ENCODE measurements at places on chromosomes 4 and X.

GRCh38 chrX:50202539-50202938, 1.7 kb upstream of the AKAP4 start:
- DNase-seq: no peak

- DNase-seq: no peak
Measured at GRCh38 chr4:107058828-107059227, 22.7 kb upstream of the DKK2 start.

- no peak for DNase-seq
Measured at GRCh38 chrX:140508958-140509357, 4.1 kb upstream of the SOX3 start.

DNA sequence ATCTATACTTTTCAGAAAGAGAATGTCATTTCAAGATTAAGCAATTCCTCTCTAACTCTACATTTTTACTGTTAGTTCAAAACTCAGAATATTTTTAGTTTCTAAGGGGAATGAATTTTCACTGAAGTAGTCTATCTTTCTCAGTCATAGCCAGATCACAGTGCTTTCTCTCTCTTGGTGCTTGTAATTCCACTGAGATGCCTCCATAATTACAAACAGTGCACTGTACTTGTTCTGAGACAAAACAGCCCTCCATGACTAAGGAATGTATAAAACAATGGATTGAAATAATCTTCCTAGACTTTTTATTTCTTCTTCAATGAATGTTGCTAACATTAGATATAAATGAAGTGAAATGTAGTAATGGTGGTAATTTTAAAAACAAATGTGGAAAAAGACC, 603.2 kb upstream of the FAM241A start:
- DNase-seq: no peak

DNA sequence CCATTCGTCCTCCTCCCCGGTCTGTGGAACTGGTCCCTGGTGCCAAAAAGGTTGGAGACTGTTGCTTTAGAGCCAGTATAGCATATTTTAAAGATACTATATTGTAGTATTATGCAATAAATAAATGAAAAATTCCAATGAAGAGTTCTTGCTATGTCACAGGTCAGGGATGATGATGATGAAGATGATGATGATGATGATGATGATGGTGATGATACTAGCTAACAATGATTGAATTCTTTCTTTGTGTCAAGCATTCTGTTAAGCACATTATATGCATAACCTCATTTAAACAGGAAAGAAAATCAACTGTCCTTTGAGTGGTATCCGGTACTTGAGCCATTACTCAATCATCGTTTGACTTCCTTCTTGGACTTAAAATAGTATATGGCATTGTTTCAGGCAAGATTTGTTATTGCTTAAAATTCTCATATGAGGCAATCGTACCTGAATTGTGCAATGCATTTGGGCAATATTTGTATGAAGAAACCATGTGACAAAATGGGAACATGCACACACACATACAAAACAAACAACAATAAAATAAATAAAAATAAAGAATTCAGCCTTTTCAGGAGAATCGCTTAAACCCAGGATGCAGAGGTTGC, 22.8 kb upstream of the TLR2 start:
- peak; percentile 79 for DNase-seq

- DNase-seq: peak; percentile 18
Measured at GRCh38 chr4:186820391-186820891, 96.8 kb upstream of the FAT1 start.

GRCh38 chr4:62070291-62070852, 870.2 kb downstream of the ADGRL3 start:
- DNase-seq: no peak

- no peak for DNase-seq
Measured at GRCh38 chr4:108370291-108371141, 201.8 kb upstream of the LEF1 start.

DNA sequence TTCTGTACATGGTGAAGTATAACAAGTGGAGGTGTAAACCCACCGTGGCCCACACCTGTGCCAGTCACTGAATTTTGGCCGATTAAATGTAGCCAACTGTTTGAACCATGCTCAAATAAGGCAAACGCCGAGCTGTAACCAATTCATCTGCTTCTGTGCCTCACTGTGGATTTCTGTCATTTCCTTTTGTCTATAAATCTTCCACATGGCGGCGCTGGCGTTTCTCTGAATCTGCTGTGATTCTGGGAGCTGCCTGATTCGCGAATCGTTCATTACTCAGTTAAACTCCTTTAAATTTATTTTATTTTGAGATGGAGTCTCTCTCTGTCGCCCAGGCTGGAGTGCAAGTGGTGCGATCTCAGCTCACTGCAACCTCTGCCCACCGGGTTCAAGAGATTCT, 19.2 kb downstream of the SUPT20HL2 start:
- peak; percentile 67 for DNase-seq

GRCh38 chr4:20992002-20992401, 291.7 kb downstream of the PACRGL start:
- DNase-seq: no peak

- no peak for DNase-seq
Measured at GRCh38 chr4:40466789-40467188, 131.7 kb downstream of the CHRNA9 start.

- DNase-seq: no peak
Measured at GRCh38 chr4:146699910-146700309, 61.2 kb downstream of the POU4F2 start.

DNA sequence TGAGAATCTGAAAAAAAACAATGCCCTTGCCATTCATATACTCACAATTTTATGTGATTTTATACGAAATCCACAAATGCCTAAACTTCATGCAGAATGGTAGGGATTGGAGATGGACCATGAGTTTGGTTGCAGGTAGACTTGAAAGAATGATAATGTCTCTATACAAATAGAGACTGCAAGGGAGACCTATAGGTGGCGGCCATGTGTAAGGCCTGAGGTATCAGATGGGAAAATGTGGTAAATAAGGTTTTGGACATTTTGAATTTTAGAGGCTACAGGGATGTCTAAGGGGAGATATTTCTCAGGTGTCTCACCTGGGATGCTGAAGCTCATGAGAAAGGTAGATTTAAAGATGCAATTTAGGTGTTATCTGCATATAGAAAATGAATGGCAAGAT, 78.0 kb downstream of the GABRB1 start:
- no peak for DNase-seq

GRCh38 chr4:151991884-151992167, 231.0 kb upstream of the GATB start:
- no peak for DNase-seq

DNA sequence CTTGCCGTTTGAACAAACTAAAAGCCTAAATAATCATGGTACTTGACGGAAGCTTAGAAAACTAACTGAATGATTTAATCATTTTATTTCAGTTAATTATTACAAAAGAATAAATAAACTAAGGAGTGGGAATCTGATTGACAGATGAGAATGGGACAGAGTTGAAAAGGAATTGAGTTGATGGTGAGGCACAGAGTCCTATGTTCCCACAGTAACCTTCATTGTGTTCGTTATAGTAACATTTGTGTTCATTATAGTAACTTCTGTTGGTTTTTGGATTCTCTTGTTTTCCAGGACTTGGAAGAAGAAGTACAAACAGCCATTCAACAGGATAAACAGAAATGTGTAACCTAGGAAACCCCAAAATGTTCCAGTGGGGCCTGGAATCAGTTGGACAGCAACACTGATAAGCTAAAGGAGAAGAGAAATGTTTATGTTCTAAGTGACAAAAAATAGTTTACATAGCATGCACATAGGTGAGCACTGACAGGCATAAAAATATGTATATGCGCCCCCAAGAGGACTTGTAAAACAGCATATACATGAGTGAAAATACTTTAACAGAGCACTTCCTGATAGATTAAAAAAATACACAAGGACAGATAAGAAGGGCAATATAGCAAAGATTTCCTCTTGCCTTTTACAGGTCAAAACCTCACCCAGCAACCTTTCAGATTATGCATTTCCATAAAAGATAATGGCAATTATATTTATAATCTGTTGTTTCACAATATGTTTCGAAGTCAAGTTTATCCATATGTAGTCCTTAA, 218.6 kb upstream of the HTR2C start:
- peak; percentile 19 for DNase-seq

DNA sequence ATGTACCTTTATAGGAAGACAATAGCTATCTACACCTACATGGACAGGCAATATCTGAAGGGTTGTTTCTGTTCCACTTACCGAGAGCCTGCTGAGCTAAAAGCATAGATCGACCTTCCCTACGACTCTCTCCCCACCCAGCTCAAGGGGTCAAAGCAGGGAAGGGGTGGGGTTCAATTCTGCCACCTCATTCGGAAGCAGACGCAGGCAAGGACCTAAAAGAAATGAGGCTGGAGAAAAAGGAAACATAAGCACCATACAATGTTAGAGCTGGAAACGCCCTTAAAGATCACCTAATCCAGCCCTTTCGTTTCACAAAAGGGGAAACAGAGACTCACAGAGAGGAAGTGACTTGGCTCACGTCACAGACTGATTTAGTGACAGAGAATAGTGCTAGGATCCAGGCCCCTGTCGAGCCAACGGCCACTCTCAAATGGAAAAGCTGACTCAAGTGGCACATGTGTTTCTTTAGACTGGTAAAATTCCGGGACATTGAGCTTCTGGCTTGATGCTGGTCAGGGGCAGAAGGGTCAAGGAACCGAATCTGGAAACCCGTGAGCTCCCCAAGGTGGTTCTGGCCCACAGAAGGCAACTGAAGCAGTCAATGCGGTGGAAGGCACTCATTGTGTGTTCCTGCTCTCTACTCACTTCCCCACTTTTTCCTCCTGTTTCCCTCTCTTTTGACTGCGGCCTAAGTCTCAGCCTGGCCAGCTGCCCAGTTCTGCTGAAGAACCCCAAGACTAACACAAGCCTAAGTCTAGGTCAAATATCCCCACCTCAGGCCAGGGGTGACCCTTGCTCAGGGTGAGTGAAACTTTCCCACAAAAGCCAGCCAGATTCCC, 7.5 kb downstream of the SEPTIN6 start:
- DNase-seq: peak; percentile 95

DNA sequence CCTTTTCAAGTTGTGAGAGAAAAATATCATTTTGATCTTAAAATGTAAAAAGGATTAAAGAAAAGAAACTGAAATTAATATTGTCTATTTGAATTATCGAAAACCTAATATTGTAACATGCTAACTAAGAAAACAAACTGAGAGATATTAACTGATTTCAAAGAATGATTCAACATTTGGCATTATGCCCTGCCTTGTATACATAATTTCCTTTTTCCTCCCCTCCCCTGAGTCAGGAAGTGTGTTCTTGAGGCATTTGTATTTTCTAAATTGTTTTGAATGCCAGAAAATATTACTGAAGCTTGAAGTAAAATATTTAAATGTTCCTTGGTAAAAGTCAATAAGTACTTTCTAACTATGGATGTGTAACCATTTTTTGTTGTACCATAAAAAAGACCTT, 49.4 kb downstream of the RPS6KA3 start:
- peak; percentile 44 for DNase-seq

- DNase-seq: no peak
Measured at GRCh38 chr4:182470215-182470614, 227.0 kb downstream of the TENM3 start.

GRCh38 chrX:42290608-42291007, 367.3 kb upstream of the CASK start:
- peak; percentile 53 for DNase-seq

DNA sequence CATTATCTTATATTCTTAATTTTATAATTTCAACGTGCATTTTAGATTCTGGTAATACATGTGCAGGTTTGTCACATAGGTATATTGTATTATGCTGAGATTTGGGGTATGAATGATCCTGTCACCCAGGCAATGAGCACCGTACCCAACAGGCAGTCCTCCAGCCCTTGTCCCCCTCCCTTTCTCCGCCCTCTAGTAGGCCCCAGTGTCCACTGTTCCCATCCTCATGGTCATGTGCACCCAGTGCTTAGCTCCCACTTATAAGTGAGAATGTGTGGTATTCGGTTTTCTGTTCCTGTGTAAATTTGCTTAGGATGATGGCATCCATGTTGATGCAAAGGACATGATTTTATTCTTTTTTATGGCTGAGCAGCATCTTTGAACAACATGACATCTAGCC, 70.6 kb downstream of the RNF150 start:
- DNase-seq: no peak

GRCh38 chrX:95435198-95435597, 1249.4 kb upstream of the DIAPH2 start:
- no peak for DNase-seq

DNA sequence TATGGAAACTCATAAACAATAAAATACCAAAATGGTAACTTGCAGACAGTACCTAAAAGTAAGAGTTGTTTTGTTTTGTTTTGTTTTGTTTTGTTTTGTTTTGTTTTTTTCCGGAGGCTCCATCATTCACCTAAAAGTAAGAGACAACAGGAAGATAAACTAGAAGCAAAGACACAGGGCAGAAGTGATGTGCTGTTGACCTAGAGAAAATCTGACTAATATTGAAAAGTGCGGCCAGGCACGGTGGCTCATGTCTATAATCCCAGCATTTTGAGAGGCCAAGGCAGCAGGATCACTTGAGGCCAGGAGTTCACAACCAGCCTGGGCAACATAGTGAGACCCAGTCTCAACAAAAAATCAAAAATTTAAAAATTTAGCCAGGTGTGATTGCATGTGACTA, 5.6 kb upstream of the CENPC start:
- no peak for DNase-seq
